ENCODE measurements at places on chromosomes 7 and 10.
A peak's percentile ranks its signal among the peaks of the same experiment; 100 is the strongest.

- DNase-seq, result no peak
Measured at GRCh38 chr7:40297741-40298311, 163.0 kb downstream of the SUGCT start.

- DNase-seq, result no peak
Measured at GRCh38 chr10:91843083-91843482, 44.9 kb downstream of the TNKS2 start.

GRCh38 chr7:127589896-127590295 is 1.7 kb downstream of the ARF5 start:
- no peak for DNase-seq

- DNase-seq, result no peak
Measured at GRCh38 chr10:124447751-124448466, 1.9 kb downstream of the NKX1-2 start.

GRCh38 chr10:122706467-122706866 is 6.8 kb upstream of the C10orf120 start:
- no peak for DNase-seq

DNA sequence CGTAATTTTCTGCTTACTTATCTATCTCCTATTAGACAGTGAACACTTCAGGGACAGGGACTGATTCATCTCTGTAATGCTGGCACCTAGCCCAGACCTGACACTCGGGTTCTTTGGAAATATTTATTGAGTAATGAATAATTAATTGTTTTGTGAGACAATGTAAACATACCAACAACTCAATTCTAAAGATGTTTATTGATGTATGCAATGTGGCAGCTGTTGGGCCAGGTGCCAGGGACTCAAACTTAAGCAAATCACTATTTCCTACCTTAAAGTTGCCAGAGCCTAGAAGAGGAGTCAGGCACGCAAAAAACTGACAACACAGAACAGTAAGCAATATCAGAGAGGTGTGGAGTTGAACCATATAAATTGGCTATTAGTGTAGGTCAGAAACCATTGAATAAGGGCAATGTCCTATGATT is 63.6 kb upstream of the BMPER start:
- DNase-seq, result no peak

GRCh38 chr7:136389933-136390332 is 412.8 kb upstream of the MTPN start:
- DNase-seq, result no peak

DNA sequence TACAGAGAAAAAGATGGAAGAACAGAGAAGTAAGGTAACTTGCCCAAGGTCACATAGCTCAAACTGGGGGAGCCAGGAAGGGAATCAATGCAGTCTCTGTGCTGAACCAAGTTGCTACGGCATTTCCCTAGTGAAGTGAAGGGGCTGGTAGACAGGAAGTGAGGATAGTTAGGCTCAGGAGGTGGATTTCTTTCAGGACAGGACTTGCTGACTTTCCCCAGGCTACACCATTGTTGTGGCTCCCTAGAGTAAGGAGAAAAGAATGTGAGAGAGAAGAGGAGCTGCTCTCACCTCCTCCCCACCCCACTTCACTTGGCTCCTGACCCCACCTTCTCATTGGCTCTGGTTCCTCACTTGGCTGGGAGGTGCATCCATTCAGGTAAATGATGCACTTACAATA is 316.9 kb downstream of the INHBA start:
- no peak for DNase-seq

- DNase-seq, result no peak
Measured at GRCh38 chr7:115274-115911, 77.0 kb upstream of the FAM20C start.

DNA sequence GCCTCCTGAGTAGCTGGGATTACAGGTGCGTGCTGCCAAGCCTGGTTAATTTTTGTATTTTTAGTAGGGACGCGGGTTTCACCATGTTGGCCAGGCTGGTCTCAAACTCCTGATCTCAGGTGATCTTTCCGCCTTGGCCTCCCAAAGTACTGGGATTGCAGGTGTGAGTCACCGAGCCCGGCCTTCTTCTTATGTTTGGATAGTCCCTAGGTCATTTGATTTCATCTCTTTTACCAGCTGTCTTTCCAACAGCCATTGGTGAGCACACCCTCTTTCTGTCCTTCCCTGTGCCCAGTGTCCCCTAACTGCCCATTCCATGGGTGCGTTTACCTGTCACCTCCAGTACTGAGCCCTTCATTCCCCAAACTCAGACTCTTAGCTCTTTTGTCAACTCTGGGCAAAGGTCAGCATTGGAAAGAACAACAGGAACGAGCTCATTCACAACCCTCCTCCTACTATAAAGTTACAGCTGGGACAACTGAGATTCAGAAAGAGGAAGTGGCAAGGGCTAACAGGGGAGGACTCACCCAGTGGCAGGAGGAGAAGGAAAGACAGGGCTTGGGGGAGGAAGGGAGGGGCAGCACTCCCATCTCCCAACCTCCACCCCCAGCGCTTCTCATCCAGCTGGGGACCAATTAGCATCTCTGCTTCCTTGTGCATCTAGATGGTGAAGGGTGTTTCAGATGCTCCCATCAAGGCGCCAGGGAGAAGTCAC is 5.6 kb downstream of the SSC4D start:
- no peak for DNase-seq

GRCh38 chr7:101058355-101058754 is 26.9 kb upstream of the TRIM56 start:
- DNase-seq, result peak; percentile 46

DNA sequence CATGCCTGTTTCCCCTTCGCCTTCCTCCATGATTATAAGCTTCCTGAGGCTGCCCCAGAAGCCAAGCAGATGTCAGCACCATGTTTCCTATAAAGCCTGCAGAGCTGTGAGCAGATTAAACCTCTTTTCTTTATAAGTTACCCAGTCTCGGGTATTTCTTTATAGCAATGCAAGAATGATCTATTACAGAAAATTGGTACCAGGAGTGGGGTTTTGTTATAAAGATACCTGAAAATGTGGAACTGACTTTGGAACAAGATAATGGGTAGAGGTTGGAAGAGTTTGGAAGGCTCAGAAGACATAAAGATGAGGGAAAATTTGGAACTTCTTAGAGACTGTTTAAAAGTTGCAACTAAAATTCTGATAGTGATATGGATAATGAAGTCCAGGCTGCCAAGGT is 4.8 kb upstream of the RSU1 start:
- DNase-seq, result no peak

GRCh38 chr10:16975188-16975587 is 154.4 kb downstream of the CUBN start:
- DNase-seq, result no peak

DNA sequence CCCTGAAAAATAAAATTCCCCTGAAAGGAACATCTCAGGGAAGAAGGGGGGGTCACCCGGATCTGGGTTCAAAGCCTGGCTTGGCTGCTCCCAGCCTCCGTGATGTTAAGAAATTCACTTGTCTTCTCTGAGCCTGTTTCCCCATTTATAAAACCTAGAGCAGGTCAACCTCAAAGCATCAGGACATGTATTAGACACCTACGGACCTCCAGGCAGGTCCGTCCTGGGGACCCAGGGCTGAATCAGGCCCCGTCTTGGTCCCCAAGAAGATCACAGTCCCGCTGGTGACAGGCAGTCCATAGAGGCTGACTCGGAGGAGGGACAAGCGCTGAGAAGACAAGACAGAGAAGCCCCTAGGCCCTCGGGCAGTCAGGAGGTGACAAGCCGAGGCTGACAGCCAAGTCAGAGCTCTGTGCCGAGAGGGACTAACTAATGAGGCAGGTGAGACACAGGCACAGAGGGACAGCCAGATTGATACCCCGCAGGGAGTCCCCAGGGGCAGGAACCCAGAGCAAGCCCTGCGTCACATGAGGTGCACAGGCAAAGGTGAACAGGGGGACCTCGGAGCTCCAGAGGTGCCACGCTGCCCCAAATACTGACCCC is 2.9 kb downstream of the MYL10 start:
- no peak for DNase-seq

DNA sequence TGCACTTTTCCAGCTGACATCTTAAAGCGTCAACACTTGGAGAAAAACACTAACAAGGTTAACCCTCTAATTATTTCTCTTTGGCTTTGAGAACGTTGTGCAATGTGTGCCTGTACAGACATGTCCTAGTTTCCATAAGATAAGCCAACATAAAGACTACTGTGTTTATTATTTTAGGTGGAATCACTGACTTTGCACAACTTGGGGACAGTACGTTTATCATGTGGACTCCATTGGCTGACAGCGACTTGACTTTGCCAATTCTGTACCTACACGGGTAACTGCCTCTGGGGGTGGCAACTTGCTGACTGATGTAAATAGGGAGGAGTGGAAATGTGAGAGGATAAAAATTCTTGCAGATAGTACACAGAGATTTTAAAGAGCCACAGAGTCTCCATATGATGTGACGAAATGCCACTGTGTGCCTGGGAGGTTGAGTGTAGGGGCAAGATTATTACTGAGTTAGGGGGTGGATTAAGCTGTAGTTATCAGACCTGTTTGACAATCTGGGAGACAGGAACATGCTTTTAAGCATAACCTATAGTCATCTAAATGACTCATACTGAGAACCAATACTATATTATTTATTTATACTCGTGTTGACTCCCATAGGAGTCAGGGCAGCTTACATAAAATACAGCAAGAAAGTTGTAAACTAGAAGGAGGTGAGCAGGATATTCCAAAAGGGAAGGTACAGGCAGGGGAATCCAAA is 21.0 kb downstream of the SLC13A4 start:
- no peak for DNase-seq

GRCh38 chr7:101684983-101685330 is 55.9 kb upstream of the MYL10 start:
- no peak for DNase-seq

- DNase-seq, result no peak
Measured at GRCh38 chr10:17915181-17915580, 36.5 kb upstream of the SLC39A12 start.

DNA sequence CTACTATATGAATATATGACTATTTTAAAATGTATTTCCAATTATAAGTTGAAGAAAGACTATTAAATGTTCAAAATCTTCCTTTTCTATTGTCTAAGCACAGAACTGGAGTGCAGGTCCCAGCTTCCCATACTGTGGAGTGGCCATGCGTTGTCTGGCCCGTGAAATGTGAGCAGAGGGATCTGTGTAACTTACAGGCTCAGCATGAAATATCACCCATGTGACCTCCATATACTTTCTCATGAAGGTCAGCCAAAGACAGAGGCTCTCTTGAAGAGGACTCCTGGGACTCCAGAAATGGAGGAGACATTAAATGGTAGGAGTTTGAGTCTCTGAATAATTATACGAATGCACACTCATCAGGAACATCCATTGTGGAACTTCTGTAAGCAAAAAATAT is 92.4 kb upstream of the CAV2 start:
- DNase-seq, result no peak

- DNase-seq, result no peak
Measured at GRCh38 chr10:58518775-58519174, 6.1 kb downstream of the BICC1 start.

- DNase-seq, result no peak
Measured at GRCh38 chr10:69213591-69214311, 6.4 kb upstream of the HKDC1 start.

GRCh38 chr7:45163692-45164052 is 6.1 kb downstream of the RAMP3 start:
- DNase-seq, result no peak

GRCh38 chr7:139651308-139651707 is 126.5 kb downstream of the HIPK2 start:
- DNase-seq, result no peak

- no peak for DNase-seq
Measured at GRCh38 chr10:4048236-4048864, 263.3 kb upstream of the KLF6 start.

DNA sequence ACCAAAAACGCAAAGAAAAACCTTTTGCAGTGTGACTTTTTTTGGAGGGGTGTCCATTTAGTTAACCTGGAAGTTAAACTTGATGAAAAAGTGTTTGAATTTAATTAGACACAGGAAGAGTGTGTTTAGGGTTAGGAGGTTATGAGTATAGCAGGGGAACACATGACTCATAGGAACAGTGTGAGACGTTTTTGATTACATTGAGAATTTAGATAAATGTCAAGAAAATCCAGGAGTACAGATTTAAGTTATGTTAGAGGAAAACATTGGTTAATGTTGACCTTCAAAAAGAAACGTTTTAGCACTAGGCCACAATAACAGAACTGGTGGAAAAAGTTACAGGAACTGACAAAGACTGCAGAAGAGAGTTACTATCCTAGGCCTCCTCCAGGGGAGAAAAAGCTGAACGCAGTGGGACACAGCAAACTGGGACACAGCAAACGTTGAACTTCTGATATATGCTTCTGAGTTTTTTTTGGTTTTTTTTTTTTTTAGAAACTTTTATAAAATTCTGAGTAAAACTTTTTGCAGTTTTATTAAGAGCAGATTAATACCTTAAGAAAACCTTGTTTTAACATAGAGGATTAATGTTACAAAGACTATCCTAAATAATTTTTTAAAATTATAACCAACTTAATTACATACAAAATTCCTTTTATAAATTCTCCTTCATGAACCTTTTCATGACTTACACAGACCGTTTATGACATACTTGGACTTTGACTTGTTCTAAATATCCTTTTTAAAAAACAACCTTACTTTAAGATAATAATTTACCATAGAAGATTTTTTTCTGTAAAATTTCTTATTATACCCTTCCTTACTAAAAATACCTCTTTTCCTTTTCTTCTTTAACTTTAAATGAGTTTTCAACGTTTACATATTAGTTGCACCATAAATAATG is 22.2 kb downstream of the LANCL2 start:
- DNase-seq, result no peak

DNA sequence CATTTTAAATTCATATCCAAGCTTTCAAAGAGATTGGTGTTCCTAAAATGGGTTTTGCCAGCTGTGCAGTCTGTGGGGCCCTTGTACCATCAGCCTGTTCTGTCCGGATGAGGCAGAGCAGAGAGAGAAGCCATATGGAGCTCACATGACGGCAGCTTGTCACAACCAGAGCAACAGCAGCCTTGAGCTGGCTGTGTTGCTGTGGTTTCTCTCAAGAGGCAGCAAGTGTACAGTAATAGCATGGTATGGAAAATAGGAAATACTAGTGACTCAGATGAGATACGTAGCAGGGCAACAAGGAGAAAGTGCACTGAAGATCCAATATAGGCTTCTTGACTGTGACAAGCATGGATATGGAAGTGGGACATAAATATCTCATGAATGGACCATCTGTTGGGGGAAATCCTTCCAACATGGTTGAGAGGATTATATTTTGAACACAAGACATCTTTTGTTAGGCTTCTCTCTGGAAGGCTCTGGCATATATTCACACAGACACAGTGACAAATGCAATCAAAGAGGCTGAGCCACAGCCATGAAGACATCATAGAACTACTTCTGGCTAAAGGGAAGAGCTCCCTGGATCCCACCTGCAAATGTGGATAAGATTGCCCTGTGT is 251.0 kb upstream of the TAC1 start:
- DNase-seq, result no peak

GRCh38 chr7:106400923-106401322 is 116.1 kb upstream of the NAMPT start:
- DNase-seq, result no peak

GRCh38 chr7:152086513-152086912 is 61.0 kb downstream of the GALNT11 start:
- no peak for DNase-seq

- DNase-seq, result no peak
Measured at GRCh38 chr7:30743371-30744074, 8.4 kb upstream of the INMT start.

GRCh38 chr10:46263831-46264268 is 22.9 kb upstream of the ANTXRL start:
- no peak for DNase-seq

- no peak for DNase-seq
Measured at GRCh38 chr7:5439209-5439571, 15.6 kb upstream of the TNRC18 start.
